ENCODE measurements at places on chromosomes 7 and 10.
A peak's percentile ranks its signal among the peaks of the same experiment; 100 is the strongest.

DNA sequence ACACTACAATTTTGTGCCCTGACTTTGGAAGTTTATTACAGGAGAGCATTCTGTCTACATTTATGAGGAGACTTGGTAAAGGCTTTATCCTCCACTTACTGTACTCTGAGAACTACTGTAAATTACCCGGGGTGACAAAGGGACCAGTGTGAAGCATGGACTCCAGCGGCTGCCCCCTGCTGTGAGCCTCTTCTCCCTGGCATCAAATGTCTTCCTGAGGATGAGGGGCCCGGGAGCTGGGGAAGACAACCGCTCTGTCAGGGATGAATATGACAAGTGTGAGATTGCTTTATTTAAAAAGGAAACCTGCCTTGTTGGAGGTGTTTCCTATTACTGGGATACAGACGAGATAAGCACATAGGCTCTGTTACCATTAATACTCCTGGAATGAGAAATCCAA lies 714.8 kb downstream of the CCSER2 start:
- no peak for DNase-seq

GRCh38 chr10:9331583-9332008 lies 1277.1 kb downstream of the GATA3 start:
- DNase-seq = peak; percentile 63

- no peak for DNase-seq
Observed at GRCh38 chr10:87534173-87534858, 29.6 kb downstream of the MINPP1 start.

DNA sequence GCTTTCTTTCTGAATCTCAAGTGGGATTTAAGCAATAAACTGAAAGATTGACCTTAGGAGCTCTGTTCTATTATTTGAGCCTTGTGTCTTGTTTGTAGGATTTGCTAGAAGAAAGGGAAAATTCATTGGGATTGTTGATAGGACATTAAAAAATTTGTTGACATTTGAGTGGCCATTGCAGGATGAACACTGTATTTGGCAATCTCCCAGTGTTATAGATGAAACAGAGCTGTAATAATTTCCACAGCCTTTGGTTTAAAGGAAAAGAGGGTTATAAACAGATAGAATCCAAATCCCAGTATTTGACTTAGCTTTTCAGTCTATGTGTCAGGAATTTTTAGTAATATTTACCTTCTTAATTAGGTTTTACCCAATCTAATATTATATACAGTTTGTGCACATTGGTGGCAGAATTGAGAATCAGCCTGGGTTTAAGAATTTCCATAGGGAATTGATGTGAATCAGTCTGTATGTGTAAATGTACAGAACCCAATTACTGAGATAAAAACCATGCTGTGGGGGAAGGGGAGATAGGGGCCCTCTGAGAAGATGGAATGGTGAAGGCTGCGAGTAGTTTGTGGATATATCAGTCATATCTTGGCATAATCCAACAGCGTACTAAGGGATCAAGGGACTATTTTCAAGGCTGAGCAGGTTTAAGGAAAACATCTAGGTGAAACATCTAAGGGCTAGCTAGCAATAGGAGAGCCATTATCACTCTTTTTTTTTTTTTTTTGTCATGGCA lies 6.5 kb downstream of the SGPL1 start:
- DNase-seq = no peak

- no peak for DNase-seq
Observed at GRCh38 chr7:107505997-107506673, 36.3 kb downstream of the GPR22 start.

- DNase-seq = no peak
Observed at GRCh38 chr7:70436790-70437350, 695.1 kb upstream of the GALNT17 start.

DNA sequence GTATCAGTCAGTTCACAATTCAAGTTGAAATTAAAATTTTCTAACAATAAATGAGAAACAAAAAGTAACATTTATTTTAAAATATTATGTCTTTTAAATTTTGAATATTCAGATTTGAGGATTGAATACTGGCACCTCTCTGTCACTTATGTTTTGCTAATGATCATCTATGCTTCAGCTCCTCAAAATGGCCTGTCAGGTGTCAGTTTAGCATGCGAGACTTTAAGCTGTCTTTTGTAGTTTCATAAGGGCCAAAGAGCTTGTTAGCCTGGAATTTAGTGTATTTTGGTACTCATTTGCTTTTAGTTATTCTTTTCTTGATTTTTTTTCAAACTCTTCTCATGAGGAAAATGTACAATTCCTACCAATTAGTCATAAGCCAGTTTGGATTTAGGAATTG lies 102.0 kb upstream of the RPA3 start:
- no peak for DNase-seq

GRCh38 chr7:107847168-107847835 lies 43.7 kb upstream of the DLD start:
- no peak for DNase-seq

GRCh38 chr7:7876419-7876818 lies 92.2 kb upstream of the GLCCI1 start:
- no peak for DNase-seq

GRCh38 chr7:100358027-100358856 lies at the start of gene PILRB:
PILRB (plus strand) TSS chr7:100358117; CDS start chr7:100358303, 186 bp downstream.
- no peak for DNase-seq

GRCh38 chr10:34010891-34011290 lies 676.4 kb upstream of the NRP1 start:
- peak; percentile 49 for DNase-seq

- DNase-seq = no peak
Observed at GRCh38 chr10:7960108-7960507, 94.4 kb upstream of the GATA3 start.

DNA sequence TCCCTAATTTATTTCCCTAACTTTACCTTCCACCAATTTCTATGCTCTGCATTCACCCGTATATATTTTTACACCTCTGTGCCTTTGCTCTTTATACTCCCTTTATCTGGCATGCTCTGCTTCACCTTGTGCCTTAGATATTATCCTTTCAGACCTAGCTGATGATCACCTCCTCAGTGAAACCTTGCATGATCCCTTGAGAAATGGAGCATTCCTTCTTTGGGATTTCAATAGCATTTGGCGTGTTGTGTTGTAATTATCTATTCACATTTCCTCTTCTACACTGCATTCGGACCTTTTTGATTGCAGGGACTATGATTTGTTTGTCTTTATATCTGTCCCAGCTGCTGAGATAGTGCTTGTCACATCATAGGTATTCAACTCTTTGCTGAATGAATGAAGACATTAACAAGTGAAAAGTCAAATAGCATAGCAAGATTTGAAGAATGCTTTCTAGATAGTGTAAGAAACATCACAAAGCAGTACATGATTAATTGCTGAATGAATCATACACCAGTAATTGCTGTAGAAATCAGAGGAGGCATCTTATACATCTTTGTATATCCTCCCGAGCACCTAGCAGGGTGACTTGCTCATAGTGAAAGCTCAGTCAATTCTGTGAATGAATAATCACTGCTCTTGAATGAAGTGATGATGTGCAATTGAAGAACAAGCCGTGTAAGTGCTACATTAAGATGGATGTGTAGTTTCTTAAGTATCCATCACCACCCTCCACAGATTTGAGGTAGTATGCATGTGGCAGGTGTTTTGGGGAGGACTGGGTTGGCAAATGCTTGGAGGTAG lies 2.0 kb upstream of the TM9SF3 start:
- no peak for DNase-seq

DNA sequence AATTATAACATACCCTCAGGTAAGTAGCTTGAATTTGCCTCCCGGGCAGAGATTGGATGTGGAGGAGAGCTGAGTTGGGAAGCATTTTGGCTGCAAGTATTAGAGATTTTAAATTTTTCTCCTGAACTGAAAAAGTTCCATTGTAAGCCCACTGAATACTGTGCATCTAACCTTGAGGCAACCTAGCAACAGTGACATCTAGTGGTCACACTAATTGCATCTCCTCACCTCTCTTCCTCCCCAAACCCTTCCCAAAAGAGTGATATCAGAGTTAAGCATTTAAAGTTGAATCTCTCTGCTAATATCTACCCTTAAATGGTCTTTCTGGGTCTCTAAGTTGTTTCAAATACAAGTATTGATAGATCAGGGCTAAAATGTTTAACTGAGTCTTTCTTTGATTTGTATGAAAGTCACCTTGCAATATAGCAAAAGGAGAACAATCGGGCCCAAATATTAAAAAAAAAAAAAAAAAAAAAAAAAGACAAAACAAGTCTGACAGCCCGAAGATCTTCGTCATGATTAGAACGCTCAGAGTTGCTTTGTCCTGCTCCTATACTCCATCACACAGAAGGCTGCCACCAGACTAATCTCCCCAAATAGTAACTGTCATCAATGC lies 40.4 kb upstream of the DLX5 start:
- DNase-seq = peak; percentile 14

DNA sequence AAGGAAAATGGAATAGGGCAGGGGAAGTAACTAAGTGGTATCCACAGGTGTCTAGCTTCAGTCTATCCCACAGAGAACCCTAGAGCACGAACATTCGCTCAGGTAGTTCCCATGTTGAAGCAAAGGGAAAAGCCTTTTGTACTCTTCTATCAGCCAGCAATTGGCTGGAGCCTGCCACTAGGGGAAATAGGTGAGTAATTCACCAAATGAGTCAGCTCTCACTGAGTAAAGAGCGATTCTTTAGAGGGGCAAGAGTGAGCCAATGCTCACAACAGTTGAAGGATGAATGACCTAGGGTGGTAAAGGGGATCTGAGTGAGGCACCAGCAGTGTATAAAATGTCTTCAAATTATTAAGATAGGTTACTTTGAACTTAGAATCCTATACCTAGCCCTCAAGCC lies 94.1 kb upstream of the ZNF800 start:
- DNase-seq = no peak

Data from AML-193 (cell line).